ENCODE measurements at places on chromosomes 7 and 10.

DNA sequence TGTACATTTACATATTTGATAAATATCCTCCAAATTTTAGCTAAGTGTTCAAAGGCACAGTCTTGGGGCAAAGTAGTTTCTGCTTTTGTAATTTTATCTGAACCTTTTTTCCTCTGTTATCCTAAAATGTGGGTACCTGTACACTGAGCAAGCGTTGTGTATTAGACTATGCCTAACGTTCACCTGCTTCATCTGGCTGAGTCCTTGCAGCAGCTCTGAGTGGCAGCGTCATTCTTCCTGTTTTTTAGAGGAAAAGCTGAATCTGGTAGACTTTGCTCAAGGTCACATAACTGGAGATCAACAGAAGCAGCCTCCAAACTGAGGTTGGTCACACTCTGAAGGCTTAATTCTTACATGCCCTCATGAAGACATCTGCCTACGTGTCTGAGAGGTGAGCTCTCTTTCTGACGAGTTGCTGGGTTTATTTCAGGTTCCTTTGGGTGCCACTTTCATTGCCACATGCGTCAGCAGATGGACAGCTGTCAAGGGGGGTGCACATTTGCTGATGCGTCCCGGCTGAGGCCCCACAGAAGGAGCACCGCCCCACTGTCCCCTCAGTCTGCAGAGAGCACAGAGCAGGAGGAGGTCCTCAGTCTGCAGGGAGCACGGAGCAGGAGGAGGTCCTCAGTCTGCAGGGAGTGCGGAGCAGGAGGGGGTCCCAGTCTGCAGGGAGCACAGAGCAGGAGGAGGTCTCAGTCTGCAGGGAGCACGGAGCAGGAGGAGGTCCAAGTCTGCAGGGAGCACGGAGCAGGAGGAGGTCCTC lies 406.5 kb upstream of the SHH start:
- DNase-seq = no peak

DNA sequence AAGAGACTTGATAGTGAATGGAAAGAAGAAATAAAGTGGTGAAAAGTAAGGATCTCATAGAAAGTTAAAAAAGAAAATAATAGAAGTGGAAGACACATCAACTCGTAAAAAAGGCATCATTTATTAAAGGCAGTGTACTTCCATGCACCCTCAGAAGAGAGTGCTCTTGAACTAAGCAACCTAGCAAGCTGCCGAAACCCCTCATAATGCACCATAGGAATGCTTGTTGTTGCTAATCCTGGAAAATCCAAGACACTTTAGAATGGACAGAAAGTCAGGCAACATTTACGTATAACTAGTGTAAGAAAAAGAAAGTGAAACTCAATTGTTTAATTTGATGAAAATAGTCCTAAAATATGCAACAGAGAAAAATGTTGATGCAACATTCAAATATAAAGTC lies 12.8 kb downstream of the TFPI2 start:
- no peak for DNase-seq

DNA sequence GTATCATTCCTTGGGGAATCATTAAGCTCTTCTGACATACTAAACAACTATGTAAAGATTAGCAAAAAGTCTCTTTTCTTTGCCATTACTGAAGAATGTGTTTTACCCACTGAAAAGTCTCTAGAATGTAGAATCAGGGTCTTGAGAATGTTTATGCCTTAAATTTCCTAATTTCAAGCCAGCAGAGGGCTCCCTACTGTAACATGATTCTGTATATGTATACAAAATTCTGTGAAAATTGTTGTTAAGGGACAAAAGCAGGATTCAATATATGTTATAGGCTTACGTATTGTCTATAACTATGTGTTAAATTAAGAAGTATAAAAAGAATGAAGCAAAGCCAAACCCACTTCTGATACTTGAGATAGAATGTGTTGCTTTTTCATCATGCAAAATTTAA lies 296.9 kb upstream of the DGKB start:
- DNase-seq = no peak

- no peak for DNase-seq
Measured at GRCh38 chr7:142927949-142928348, 5.6 kb downstream of the TRPV5 start.

- DNase-seq = no peak
Measured at GRCh38 chr7:41911792-41912191, 208.9 kb upstream of the INHBA start.

GRCh38 chr10:22367471-22367870 lies 22.2 kb downstream of the SPAG6 start:
- no peak for DNase-seq

DNA sequence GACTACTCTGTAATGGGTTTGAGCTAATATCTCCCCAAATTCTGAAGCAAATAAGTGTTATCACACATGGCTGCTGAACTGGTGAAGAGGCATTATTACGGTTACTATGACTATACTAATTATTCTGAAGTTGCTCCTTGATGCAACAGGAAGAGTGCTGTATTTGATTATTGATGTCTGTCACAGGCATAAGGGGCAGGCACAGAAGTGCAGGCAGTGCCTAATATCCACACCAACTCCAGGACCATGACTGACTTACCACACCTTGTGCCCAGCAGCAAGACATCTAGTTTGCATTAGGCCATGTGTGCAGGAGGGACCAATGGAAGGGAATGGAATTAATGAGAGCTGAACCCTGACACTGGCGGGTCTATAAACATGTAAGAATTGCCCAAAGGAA lies 62.7 kb downstream of the AMPH start:
- DNase-seq = no peak

DNA sequence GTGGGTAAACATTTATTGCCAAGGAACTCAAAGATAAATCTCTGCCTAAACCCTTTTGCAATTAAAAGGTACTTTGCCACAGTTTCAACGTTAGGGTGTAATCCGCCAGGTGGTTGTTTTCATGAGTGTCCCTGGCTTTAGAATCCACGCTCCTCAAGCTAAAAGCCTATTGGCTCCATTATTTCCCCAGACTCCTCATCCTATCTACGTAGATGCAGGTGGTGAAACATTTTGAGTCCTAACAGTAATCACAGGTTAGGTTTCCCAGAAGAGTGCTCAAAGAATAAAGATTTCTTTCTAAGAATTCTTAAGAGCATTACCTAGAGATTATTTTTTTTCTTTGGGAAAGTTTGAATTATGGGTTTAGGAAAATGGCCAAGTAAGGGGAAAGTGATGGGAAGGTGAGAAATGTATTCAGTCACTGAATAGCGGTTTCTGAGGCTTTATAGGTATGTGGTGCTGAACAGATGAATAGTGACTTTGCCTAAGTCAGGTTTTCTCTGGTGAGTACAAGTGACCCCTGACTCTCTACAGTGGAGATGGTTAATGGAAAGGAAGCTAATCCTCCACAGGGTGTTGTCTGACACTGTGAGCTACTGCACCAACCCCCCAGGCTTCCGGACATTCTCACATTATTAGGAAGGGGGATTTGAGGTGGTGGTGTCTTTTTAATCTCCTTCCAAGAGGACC lies 60.2 kb downstream of the NRP1 start:
- no peak for DNase-seq

DNA sequence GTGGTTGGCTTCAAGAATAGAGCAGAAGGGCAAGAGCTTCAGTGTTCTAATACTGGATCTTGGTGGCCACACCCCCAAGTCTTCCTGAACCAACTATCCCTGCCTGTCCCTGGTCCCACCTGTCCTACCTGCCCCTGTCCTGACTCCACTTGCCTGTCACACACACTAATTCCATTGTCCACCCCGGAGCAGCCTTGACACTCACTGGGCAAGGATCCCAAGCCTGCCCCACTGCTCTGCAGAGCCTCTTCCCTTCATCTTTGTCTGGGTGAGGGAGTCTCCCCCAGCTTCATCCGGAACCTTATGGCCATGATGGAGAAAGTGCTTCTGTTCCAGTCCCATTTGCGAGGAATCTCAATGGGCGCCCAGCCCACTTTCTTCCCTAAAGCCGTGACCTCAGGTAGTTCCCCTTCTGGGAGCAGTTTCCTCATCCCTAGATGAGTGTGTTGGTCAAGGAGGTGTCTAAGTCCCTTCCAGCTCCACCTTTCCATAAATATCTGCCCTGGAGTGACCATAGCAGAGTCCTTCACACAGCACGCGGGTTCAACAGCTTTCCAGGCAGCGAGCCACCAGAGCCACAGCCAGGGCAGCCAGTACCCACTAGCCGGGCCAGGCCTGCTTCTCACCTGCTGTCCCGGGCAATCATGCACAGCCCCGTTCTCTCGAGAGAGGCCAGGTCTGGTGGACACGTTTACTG lies 61.5 kb downstream of the VIPR2 start:
- no peak for DNase-seq

- DNase-seq = no peak
Measured at GRCh38 chr7:96131525-96131924, 190.4 kb downstream of the SLC25A13 start.

- no peak for DNase-seq
Measured at GRCh38 chr10:76509446-76509845, 1078.0 kb downstream of the LRMDA start.

GRCh38 chr7:8975681-8976080 lies 542.3 kb downstream of the NXPH1 start:
- no peak for DNase-seq

DNA sequence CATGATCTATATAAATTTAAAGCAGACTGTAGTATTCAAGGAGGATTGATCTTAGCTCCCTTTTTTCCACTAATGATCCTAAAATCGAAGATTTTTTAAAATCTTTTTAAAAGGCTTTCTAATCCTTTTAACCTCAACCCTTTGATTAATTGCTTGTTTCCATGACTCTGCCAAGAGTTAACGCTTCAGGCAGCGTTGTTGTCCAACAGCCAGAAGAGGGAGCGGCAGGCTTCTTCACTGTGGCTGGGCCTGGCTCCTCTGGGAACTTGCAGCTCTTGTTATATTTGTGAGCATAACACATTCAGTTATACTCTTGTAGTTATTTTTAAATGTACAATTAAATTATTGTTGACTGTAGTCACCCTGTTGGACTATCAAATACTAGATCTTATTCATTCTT lies 26.3 kb downstream of the CRCP start:
- DNase-seq = no peak

DNA sequence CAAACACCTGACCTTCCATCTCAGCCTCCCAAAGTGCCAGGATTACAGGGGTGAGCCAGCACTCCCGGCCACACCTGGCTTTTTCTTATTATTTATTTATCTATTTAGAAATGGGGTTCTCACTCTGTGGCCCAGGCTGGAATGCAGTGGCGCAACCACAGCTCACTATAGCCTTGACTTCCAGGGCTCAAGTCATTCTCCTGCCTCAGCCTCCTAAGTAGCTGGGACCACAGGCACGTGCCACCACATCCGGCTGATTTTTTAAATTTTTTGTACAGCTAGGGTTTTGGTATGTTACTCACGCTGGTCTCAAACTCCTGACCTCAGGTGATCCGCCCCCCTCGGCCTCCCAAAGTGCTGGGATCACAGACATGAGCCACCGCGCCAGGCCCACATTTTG lies 56.9 kb upstream of the MYL10 start:
- DNase-seq = no peak

DNA sequence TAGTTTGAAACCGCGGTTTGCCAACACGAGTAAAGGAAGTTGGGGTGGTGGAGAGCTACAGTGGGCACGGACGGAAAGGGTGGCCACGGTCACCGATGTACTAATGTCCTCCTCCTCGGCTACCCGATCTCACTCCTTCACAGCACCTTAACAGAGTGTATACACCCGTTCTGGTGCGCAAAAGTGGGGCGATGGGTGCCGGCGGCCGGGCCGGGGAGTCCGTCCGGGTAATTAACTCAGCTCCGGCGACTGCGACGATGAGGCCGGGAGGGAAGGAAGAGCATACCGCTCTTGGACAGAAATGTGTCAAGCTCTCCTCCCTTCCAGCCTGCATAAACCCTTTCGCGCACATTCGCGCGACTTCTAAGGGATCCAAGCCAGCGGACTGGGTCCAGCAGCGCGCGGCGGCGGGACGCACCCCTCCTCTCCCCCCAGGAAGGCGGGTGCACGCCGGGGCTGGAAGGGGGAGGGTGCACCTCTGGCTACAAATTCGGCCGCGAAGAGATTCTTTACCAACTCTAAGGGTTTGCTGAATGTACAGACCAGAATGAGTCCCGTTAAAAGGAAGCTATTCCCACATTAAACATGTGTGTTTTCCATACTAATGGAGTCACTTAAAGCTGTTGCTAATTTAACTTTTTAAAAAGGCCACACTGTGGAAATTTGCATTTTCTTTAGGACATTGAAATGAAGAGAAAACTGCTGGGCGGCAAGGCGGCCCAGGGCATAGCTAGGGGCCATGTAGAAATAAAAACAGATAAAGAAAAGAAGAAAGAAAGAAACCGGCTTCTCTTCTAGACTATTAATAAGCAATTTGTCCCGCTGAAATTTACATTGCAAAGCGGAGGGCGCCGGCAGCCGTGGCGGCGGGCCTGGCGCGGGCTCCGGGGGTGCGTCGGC lies 6.6 kb upstream of the EBF3 start:
- no peak for DNase-seq

DNA sequence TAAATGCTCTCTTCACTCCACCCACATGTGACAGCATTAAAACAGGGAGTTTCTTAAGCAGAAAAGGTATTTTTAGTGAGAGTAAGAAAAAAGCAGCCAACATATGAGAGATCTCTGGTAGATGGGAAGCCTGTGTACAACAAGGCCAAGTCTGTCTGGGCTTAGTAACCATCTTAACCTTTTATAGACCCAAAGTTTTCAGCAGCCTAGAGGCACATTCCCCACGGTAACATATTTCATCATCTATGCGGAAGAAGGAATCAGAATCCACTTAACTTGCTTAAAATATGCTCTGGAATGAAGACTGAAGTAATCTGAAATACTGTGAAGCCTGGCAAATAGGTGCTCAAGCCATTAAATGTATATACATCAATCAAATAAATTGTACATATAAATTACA lies 127.8 kb downstream of the RAPGEF5 start:
- DNase-seq = no peak

DNA sequence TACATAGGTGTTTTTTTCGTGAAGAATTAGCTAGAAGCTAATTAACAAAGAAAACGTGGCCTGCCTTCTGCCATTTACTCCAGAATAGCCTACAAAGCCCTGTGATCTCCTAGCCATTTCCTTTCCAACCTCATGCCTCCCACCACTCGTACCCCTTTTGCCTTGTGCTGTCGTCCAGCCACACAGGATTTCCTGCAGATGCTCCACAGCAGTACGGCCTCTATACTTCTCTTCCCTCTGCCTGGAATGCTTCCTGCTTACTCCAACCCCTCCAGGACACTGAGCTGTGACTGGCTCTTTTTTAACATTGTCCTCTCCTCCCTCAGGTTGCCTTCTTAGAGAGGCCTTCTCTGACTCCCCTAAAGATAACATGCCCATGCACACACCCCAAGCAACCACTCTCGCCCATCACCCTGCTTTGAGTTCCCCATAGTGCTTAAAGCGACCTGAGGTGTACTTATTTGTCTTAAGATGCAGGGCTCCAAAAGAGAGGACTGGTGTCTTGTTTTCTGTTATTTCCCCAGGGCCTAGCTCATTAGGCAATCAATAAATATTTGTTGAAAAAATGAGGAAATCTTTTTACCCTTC lies 32.7 kb downstream of the STK17A start:
- DNase-seq = no peak

- DNase-seq = no peak
Measured at GRCh38 chr7:131067220-131067619, 260.5 kb upstream of the MKLN1 start.

GRCh38 chr10:51608211-51608610 lies 91.2 kb downstream of the CSTF2T start:
- DNase-seq = no peak

All from HS-27A (cell line).